ENCODE measurements at places on chromosomes 1 and 21.

DNA sequence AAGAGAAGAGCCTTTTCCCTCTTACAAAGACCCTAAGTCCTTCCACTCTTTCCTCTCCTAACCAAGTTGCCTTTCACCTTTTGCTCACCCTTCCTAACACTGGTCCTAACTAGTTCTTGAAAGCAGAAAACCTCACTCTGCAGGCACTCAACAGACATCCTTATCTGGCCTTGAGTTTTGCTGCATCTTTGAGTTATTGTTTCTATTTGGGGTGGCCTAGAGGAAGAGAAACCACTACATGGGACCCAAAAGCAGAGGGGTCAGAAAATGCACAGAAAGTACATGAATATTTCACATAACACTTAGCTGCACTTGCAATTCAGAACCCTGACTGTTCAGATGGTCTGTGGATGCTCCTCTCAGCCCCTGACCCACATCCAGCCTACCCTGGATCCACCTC, 178.3 kb upstream of the SYT6 start:
- no peak for DNase-seq

DNA sequence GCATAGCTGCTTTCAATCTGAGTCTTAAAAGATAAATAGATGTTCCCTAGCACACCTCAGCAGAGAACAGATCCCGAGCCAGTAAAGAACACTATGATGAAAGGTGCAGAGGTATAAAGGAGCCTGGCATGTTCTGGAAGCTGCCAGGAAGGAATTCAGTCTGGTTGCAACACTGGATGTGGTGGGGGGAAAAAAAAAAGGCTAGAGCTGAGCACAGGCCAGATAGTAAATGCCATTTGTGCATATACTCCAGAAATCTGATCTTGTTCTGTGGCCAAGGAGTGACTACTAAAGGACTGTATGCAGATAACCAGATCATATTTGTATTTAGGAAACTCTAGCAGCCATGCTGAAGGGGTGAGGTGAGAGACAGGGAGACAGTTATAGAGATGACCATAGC, 240.3 kb downstream of the VAV3 start:
- no peak for DNase-seq

- no peak for DNase-seq
Observed at GRCh38 chr1:15472587-15472986, 3.3 kb upstream of the CELA2B start.

GRCh38 chr1:38941527-38942019, at the start of gene RHBDL2:
Gene RHBDL2, minus strand, starts transcription at chr1:38941830. Its CDS starts 22,618 bp downstream, at chr1:38919212.
- DNase-seq = no peak

GRCh38 chr1:206687251-206687914, 2.7 kb downstream of the MAPKAPK2 start:
- DNase-seq = no peak

DNA sequence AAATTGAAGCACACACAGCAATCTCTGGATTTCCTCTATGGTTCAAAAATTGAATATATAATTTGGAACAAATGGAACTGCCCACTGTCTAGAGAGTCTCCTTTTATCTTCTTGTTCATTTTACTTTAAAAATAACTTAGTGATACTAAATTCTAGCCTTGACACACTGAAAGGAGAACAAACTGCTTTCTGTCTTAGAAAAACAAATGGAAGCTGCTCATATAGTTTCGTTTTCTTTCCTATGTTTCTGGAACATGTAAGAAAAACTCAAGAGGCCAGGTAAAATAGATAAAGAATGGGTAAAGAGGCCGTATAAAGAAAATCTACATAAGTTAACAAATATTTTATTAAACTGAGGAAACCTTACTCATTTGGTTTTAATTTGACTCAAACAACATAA, 332.7 kb downstream of the NEGR1 start:
- no peak for DNase-seq

DNA sequence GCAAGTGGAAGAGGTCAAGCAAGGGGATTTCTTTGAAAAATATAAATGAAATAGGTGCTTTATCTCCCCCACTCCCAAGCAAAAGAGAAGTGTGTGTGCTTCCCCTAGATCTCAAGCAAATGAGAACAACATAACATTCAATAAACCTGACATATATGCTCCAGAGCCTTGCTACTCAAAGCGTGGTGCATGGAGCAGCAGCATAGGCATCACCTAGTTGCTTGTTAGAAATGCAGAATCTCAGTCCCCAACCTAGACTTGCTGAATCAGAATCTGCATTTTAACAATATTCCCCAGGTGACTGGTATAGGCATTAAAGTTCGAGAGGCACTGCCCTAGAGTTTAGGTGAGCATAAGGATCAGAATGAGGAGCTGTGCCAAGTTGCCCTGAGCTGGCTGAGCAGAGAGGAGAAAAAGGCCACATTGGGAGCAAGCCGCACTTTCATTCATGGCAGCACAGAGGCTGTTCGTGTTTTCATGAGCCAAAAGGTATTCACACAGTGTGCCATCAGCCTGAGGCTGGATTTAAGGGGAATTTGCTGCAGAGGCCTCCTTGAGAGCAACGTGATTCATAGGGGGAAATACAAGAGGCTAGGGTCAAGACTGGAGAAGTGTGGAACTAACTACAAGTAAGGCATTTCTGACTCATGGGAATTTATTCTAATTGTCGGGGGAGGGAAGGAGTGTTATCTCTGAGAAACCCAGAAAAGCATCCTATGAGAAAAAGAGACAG, 14.3 kb upstream of the LPAR3 start:
- no peak for DNase-seq

- DNase-seq = no peak
Observed at GRCh38 chr1:69679965-69680364, 112.2 kb downstream of the LRRC7 start.

DNA sequence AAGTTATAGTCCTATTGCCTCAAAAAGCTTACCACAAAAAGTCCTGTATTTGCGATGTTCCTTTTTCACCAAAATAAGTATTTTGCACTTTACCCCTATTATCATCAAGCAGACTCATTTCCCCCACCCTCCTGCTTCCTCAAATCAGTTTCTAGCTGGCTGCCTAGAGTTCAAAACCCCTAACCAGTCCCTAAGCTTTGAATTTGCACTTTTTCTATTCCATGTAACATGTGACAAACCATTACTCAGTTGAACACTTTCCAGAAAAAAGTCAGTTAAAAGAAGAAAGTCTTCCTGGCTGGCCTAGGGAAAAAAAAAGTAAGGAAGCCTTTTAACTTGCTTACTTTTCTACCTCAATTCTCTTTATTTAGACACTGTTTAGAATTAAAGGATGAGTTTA, 8.2 kb downstream of the CEP170 start:
- DNase-seq = no peak

DNA sequence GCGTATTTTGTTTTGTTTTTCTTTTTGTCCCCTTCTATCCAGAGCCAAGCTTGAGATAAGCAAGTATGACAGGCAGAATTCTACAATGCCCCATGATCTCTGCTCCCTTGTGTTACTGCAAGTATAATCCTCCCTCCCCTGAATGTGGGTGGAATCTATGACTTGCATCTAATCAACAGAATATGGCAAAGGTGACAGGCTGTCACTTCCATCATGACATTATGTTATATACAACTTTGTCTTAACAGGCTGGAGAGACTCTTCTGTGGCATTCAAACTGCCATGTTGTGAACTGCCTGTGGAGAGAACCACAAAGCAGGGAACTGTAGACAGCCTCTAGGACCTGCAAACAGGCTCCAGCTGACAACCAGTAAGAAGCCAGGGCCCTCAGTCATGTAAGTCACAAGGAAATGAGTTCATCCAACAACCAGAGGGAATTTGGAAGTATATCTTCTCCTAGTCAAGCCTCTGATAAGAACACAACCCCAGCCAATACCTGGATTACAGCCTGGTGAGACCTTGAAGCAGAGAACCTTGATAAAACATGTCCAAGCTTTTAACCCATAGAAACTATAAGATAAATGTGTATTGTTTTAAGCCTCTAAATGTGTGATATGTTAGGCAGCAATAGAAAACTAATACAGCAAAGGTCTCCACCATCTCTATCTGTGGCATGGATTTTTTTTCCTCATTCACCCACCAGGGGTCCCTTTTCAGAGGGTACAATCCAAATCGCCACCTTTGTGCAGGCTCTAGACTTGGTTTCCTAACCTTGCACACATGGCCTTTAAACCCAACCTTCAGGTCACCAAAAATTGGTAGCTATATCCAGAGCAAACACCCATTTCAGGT, 5.7 kb upstream of the C1orf162 start:
- no peak for DNase-seq

DNA sequence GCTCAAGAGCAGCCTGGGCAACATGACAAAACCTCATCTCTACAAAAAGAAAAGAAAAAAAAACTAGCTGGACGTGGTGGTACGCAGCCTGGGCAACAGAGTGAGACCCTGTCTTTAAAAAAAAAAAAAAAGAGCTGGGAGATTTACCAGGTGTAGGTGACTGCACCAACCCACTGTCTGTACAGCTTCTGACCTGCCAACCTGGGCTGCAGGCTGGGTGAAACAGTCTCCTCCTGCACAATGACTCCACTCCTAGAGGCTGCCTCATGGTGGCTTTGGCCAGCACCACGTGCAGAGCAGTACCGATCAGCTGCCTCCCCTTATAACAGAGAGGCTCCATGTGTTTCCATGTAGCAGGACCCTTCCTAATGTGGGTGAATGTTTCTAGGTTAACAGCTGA, 3.7 kb downstream of the MRTO4 start:
- DNase-seq = no peak

- no peak for DNase-seq
Observed at GRCh38 chr1:248818505-248819374, 7.0 kb downstream of the SH3BP5L start.

DNA sequence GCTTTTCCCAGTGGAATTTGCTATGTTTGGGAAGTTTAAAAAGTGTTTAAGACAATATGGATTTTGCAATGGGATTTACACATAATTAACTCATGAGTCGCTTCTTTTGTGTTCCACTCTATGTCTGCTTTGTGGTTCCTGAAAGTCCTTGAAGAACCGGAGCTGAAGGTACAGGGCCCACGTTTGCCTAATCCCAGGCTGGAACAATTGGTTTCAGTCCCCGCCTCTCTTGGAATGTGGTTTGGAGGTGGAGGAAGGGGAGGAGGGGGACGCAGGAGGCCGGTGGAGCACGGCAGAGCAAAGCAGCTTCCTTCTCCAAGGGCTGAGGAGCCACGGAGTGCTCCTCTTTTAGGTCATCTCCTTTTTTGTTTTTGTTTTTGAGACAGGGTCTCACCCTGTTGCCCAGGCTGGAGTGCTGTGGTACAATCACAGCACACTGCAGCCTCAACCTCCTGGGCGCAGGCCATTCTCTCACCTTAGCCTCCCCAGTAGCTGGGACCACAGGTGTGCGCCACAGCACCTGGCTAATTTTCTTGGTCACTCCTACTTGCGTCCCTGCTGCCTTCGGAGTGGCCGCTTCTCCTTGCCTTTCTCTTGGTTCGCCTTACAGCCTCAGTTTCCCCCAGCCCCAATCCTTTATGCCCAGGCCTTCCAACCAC, 129.5 kb upstream of the ERRFI1 start:
- DNase-seq = no peak

DNA sequence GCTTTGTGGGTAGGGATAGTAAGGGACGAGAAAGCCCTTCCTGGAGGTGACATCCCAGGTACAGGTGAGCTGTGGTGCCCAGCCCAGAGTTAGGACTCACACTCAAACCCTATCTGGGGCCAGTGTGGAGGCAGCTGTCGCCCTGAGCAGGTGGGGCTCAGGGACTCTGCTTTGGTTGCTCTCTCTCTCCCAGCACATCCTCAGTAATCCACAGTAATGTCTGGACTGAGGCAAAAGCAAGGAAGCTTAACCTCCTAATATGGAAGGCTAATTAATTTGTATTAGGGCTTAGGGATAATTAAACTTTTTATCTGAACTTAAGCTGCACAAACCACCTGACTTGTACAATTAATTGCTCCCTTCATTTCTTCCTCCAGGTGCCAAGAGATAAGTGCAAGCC, 38.2 kb downstream of the DDX20 start:
- no peak for DNase-seq

DNA sequence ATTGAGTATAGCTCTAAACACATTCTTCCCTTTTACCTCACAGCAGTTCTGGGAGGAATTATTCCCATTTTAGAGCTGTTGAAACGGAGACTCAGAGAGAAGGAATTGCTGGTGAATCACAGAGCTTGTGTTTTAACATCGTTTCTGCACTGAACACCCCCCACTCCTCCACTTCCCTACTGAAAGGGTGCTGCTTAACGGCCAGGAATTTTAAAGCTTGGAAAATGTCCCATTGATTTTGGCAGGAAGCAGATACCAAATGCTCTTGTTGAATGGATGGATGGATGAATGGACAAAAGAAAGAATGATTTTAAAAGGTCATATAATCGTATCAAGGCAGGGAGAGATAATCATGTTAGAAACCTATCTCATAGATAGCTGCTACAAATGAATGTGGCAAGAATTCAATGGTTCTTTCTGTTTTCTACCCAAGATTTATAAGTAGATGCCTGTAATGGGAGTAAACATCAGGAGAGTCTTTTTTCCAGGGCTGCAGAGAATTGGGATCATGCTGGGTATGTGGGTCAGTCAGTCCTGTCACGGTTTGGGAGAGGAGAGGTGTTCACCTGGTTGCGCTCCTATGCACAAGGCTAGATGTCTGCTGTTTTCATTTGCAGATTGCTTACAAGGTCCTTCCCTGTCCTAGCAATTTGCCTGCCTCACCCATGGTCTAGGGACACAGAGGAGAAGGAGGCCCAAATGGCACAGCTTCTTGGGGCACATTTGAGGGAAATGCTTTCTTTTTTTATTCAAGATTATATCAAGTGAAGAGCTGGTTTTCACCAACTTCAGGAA, 19.0 kb downstream of the FAM163A start:
- no peak for DNase-seq

- peak; percentile 20 for DNase-seq
Observed at GRCh38 chr1:95352767-95353166, 118.8 kb downstream of the RWDD3 start.

GRCh38 chr1:47687631-47688460, 250.0 kb downstream of the FOXD2 start:
- no peak for DNase-seq

DNA sequence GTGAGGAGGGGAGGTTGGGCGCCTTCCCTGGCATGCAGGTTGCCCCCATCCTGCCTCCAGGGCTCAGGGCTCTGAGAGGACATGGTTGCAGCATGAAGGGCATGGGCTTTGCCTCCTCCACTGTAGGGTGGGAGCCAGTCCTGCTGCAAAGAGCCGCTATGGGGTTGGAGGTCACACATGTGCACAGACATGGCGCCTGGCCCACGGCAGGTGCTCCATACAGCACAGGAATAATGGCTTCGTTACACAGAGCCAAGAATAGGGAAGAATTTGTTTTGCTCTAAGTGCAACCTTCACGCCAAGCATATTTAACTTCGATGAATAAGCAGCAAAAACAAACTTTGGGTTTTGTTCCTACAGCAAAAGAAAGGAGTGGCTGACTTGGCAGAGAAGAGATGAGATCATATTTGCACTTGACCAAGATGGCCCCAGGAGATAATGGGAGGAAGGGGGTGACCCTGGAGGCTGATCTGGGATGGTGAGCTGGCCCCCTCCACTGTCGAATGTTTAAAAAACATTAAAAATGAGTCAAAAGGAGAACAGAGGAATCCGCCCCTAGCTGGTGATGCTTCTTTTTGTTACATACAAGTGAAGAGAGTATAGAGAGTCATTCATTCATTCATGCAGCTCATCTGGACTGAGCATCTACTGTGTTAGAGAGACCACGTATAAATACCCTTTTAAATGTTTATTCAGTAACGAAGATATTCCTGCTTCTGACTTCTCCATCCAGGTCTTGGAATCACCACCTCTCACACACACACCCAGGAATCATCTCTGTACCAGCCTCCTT, 12.4 kb upstream of the C2CD2 start:
- no peak for DNase-seq

Measured in NCI-H1048 (cell line).